ENCODE measurements at places on chromosomes 1 and 21.
A peak's percentile ranks its signal among the peaks of the same experiment; 100 is the strongest.

- DNase-seq: no peak
Observed at GRCh38 chr1:206468571-206468970, 1.7 kb upstream of the IKBKE start.

DNA sequence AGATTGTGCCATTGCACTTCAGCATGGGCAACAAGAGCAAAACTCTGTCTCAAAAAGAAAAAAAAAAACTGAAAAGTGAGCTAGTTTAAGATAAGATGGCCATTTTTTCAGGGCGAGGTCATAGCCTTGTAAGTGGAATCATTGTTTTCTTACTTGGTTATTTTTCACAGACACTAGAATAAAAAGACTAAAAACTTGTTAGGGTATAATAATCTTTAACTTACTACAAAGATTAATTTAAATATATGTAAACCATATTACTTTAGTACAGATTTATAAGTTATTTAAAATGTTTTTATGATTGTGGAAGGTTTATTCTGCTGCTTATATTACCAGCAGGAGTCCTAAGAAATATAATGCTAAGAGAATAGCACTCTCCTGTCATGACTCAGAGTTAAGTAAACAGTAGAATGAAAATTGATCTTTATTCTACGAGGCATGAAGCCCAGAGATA is 23.5 kb downstream of the ANGPTL1 start:
- no peak for DNase-seq

- no peak for DNase-seq
Observed at GRCh38 chr21:34945288-34945687, 103.8 kb downstream of the RUNX1 start.

DNA sequence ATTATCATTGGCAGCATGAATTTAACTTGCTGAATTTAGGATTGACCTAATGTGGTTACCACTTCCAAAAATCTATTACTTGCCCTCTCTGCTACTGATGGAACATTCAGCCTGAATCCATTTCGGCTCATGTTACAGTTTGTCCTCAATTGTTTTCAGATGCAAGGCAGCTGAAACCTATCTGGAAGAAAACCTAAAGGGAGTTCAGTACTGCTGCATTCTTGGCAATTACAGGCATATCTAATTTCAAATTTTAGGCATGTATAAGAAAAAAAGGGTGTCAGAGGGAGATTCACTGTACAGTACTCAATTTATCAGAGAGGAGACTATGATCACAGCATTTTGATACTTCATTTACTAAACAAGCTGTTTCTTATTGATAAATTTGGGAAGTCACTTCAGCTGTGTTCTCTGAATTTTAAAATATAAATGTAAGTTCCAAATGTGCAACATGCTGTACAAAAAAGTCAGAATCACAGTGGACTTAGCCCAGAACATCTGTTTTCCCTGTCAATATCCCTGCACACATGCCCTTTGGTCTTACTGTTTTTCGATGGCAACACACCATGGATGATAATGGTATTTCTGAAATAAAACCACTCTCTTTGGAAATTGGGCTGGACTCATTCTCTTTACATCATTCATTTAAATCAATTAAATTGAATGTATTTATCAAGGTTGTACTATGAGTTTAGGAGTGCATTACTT is 651.6 kb upstream of the ADGRL4 start:
- no peak for DNase-seq

- peak; percentile 75 for DNase-seq
Observed at GRCh38 chr1:25810341-25811299, 9.1 kb upstream of the MTFR1L start.

GRCh38 chr1:230321341-230321740 is 104.8 kb downstream of the PGBD5 start:
- DNase-seq: no peak

DNA sequence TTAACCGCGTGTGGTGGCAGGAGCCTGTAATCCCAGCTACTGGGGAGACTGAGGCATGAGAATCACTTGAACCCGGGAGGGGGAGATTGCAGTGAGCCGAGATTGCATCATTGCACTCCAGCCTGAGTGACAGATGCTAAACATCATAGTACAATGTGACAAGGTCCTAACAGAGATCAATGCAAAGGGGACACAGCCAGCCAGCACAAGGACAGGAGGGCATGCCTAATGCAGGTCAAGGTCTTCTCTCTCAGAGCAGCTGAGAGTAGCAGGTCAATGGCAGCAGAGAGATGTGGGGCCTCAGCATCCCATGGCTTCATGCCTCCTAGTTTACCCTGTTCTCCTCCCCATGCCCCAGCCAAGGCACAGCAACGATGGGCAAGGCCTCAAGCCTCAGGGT is 3.0 kb upstream of the SMIM11 start:
- DNase-seq: no peak

DNA sequence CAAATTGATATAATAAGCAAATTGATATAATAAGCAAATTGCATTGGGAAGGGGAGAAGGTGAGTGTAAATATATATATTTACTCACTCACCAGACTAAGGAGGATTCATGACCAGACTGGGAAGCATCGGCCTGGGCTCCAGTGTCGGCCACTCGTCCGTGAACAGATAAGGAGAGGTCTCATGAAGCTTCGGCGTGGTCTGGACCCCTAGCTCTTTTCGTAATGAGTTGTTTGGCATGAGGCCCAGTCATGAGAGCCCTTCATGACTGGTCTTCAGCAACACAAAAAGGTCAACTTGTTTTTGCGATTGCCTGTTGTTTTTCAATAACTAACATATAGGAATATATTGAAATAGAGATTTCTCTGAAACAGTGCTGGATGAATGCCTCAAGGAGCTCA is 222.9 kb upstream of the KCNK2 start:
- no peak for DNase-seq

DNA sequence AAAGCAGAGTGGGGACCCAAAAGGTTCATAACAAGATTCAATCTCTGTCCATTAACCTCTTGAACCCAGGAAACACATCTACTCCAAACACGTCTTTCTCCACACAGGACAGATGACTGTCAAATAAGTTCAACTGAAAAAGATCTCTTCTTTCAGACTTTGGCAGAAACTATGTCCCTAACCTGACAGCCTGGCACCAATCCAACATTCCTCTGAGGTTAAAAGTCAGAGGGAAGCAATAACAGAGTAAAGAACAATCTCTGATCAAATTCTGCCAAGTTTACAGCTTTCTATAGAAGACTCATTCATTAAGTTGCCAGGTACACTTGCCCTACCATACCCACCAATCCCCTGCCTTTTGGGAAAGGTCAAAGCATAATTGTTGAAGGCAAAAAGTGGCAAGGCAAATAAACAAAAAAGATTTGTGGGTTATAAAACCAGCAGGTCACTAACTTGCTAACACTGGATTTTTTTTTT is 31.9 kb downstream of the OTUD7B start:
- no peak for DNase-seq

DNA sequence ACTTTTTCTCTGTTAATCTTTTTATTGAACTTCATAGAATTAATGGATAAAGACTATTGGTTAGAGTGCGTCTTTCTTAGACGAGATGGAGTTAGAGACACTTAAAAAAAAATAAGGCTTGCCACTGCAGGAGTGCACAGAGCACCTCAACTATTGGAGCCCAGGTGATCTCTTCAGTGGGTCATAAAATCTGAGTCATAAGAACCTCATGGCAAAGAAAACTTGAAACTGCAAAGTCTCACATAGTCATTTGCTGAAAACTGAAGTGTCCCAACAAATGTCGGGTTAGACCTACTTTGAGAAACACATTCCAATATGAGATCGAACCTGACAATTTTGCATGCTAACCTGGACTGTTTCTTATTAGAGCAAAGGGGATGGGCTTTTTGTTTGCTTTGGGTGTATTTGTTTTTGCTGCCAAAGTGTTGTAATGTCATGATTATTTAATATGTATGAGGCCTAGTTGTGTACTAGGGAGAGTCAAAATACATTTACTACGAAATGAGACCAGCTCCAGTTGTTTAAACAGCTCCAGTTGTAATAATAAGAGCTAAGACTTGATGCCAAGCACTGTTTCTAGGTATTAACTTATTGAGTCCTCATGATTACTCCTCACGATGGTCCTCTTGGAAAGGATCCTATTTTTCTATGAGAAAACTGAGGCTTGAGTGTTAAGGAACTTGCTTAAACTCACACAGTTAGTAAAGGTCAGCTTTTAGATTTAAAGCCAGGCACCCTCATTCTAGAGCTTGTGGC is 65.1 kb downstream of the DDR2 start:
- peak; percentile 15 for DNase-seq

GRCh38 chr1:56081736-56082135 is 497.6 kb downstream of the PLPP3 start:
- no peak for DNase-seq

- DNase-seq: no peak
Observed at GRCh38 chr1:106975944-106976343, 80.5 kb upstream of the PRMT6 start.

DNA sequence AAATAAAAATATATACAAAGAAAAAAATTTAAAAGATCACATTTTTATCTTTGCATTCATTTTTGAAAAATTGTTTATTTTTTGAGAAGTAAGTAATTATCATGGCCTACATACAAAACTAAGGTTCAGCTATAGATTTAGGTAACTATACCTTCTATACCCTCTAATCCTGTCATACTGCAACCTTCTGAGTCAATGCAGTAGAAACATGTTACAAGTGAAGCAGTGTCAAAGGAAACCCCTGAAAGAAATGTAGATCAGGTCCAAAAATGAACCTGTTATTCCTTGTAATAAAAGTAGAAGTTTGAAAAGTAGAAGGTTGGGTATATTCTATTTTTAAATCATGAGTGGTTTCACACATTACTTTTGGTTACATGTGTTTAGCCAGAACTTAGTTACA is 51.3 kb downstream of the PTGS2 start:
- peak; percentile 31 for DNase-seq

GRCh38 chr1:151993084-151993733 is 450 bp downstream of the S100A10 start:
- DNase-seq: peak; percentile 58

GRCh38 chr1:195236991-195237889 is 1371.0 kb downstream of the KCNT2 start:
- no peak for DNase-seq

- DNase-seq: no peak
Observed at GRCh38 chr1:151577173-151577572, 34.7 kb upstream of the SNX27 start.

DNA sequence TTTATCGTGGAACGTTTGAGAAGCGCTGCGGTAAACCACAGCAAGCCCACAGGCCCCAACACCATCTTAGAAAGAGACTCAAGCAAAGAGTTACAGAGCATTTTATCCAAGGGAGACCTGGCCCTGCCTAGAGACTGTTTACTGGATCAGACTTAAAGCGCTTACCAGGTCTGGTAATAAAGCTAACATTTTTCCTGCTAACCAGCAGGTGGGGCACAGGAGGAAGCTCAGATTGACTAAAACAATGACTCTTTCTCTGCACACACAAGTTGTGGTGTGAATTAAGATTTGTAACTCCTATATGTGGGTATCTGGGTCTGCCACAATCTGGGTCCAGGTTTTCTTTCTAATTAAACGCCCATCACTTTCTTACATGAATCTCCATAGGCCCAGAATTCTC is 136.5 kb upstream of the ETS2 start:
- peak; percentile 17 for DNase-seq

- no peak for DNase-seq
Observed at GRCh38 chr1:17565461-17566252, 26.2 kb downstream of the ARHGEF10L start.

DNA sequence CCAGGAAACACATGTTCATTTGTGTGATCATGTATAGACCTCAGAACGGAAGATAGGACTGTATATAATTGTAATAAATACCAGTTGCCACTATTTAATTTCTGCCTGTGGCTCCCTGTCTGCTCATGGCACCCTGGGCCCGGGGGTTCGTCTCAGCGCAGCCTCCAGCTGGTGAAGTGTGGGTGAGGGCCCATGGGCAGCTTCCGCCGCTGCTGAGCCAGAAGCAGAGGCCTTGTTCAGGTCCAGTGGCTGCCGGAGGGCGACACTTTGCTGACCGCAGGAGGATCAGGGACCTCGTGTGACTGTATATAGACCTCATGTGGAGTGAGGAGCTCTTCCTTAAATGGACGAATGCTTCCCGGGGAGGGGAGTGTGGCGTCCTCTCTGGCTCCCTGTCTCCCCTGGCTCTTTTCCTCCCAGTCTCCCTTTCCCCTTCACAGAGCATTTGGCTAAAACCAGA is 155.9 kb downstream of the PEX14 start:
- no peak for DNase-seq

GRCh38 chr1:11648732-11649158 is 5.5 kb downstream of the FBXO2 start:
- peak; percentile 39 for DNase-seq

GRCh38 chr1:232635778-232636356 is 5.9 kb upstream of the SIPA1L2 start:
- peak; percentile 56 for DNase-seq

DNA sequence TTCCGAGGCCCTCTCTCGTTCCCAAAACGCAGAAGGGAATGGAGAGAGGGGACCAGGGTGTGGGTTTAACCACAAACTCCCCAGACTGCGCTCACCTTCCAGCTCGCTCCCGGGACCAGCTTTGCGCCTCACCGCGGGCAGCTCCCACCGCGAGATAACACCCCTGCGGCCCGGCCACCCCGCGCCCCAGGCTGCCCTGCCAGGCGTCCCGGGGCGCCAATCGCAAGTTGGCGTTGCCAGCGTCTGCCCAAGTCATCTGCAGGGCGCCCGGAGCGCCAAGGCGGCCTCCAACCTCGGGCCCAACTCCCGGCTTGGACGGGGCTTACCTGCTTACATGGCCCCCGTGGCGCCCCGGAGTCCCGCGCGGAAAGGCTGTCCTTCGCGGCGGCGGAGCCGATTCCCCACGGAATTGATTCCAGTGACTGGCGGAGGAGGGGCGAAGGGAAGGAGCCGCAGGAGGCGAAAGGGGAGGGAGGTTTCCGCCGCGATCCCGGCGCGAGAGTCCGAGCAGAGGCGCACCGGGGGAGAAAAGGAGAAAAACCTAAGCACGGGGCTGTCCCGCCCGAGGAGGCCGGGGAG is 456 bp downstream of the PTPN14 start:
- no peak for DNase-seq

DNA sequence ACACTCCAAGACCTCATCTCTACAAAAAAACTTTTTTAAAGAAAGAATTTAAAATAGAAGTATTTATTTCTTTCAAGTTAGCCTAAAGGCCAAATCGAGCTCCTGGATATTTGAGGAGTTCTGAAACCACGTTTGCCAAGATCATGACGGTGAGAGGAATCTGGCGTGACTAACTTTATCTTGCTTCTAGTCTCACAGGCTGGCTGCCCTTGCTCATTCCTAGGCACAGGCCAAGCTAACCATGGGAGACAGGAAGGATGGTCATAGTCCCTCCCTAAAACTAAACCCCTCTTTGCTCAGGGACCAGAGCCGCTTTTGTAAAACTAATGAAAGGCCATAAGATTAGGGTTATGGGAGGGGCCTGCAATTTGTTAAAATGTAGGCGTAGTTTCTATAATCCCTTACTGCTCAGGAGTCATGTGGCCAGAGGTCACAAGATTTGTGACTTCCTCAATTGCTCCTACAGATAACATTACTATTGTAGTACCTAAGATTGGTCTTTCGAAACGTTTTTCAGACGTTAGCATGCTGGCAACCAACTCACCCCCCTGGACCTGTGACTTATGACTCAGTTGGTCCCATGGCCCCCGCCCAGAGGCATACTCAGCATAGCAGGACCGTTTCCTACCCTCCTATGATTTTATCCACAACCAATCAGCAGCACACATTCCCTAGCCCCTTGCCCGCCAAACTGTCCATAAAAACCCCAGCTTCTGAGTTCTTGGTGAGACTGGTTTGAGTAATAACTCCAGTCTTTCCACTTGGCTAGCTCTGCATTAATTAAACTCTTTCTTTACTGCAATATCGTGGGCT is 425.0 kb downstream of the SMYD3 start:
- no peak for DNase-seq

Measured in activated CD4-positive, alpha-beta T cell treated with anti-CD3 and anti-CD28 coated beads, Interleukin-10, Interleukin-2, amounts not matched to agents 100 ng/mL and 50 ng/mL, durations not matched to agents 16 hours and 8 hours (primary cell).